ENCODE measurements at places on chromosomes 11 and 22.
A peak's percentile ranks its signal among the peaks of the same experiment; 100 is the strongest.

GRCh38 chr11:43758927-43759326, 78.4 kb downstream of the HSD17B12 start:
- no peak overlapping the region for H3K4me3 ChIP-seq
- H3K27me3 ChIP-seq, result no peaks in the 10 kb centered on the region
- no peaks in the 10 kb centered on the region for H3K36me3 ChIP-seq
- no peak for DNase-seq

DNA sequence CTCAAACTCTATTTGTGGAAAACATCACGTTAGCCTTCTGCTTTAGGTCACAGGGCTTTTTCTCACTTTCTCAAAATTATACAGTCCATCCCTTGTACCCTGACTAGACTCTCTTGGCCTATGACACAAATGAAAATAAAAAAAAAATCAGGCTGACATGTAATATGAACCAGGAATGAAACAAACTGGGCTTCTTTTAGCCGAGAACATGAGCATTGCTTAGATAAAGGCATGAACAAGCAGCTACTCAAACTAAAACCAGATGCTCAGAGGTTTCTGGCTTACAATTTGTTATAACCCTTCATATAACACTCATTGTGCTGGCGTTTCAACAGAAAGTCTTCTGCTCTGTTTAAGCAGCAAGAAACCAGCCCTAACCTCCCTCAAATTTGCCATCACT, 265.5 kb upstream of the NARS2 start:
- peak overlapping the region; percentile 84 for H3K27ac ChIP-seq
- H3K27me3 ChIP-seq, result no peaks in the 10 kb centered on the region
- H3K4me1 ChIP-seq, result peaks cover 10% of the 10 kb centered on the region
- H3K36me3 ChIP-seq, result no peaks in the 10 kb centered on the region

DNA sequence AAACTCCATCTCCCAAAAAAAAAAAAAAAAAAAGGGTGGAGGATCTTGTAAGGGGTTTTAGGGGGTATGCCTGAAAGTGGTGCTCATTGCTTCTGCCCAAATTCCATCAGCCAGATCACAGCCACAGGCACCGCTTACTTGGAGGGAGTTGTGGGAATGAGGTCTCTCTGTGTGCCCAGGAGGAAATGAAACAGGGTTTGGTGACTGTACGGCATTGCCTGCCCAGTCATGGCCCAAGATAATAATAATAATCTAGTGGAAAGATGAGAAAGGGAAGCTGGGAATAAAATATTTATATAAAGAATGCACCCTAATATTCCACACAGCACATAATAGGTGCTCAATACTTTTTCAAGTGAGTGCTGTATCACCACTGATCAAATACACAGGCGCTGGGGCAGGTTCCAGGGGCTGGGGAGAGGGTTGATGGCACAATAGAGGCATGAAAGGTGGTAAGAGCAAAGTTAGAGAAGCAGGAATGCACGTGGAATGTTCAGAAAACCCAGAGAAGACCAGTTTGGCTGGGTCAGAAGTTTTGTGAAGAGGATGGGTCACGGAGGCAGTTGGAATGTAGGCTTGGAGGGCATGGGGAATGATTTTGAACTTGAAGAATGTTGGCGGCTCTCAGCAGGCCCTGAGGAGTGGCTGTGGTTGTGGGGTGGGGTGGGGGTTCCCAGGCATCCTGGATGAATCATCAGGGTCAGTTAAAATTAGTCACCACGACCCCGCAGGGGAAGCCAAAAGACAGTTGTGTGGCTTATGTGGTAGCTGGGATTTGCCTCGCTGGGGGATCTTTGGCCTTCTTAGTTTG, 12.5 kb upstream of the MB start:
- H3K36me3 ChIP-seq, result no peaks in the 10 kb centered on the region
- no peaks in the 10 kb centered on the region for H3K27me3 ChIP-seq
- no peaks in the 10 kb centered on the region for H3K4me1 ChIP-seq
- H3K27ac ChIP-seq, result peak overlapping the region; percentile 60
- peak; percentile 69 for DNase-seq
- H3K4me3 ChIP-seq, result no peak overlapping the region

GRCh38 chr11:134359646-134360045, 27.9 kb downstream of the GLB1L2 start:
- no peaks in the 10 kb centered on the region for H3K27me3 ChIP-seq
- no peaks in the 10 kb centered on the region for H3K36me3 ChIP-seq
- no peak overlapping the region for H3K4me3 ChIP-seq
- no peak overlapping the region for H3K27ac ChIP-seq

DNA sequence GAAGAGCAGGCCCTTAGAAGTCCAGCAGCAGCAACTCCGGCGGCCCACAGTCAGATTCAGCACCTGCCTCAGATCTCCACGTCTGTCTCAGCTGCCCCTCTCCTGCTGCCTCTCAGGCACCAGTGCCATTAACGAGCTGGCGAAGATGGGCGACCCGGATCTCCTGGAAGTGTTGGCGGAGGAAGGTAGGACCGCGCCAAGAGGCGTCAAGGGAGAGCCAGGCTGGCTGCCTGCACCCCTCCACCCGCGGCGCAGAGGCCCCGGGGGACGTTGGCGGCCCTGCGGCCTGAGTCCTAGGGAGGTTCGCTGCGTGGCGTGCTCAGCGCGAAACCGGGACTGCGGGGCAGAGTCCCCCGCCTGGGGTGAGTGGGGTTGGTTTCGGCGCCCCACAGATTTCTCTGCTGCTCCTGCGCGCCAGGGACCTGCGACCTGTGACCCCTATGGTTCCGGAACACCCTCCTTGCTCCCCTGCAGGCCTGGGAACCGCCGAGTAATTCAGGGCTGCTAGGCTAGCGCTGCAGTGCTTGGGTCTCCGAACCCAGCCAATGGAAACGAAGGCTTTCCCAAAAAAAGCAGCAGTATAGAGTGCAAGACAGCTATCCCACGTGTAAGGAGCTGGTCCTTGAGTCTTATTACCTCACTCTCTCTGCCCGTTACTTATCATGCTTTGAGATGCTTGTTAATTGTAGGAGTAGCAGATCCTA, 615 bp downstream of the ANO5 start:
- no peaks in the 10 kb centered on the region for H3K27me3 ChIP-seq
- H3K4me3 ChIP-seq, result peak overlapping the region; percentile 91
- peak overlapping the region; percentile 33 for H3K27ac ChIP-seq
- no peaks in the 10 kb centered on the region for H3K4me1 ChIP-seq

- H3K4me1 ChIP-seq, result no peaks in the 10 kb centered on the region
- no peak for DNase-seq
- H3K27me3 ChIP-seq, result no peaks in the 10 kb centered on the region
These were observed 28.4 kb upstream of the RAB38 start for GRCh38 chr11:88203604-88204003.

DNA sequence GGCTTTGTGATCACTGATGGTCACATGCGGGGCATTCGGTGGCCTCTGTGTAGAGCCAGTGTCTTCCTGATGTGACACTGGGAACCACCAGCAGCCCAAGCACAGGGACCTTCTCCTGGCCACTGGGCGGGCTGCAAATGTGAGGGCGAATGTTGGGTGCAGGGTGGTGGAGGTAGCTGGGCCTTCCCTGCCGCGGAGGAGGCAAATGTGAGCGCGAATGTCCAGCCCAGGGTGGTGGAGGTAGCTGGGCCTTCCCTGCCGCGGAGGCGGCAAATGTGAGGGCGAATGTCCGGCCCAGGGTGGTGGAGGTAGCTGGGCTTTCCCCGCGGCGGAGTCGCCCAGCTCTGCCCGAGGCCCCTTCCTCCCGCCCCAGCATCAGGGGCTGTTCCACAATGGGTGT, 23.3 kb downstream of the PTDSS2 start:
- peaks cover 8% of the 10 kb centered on the region for H3K4me1 ChIP-seq
- no peaks in the 10 kb centered on the region for H3K36me3 ChIP-seq
- no peak overlapping the region for H3K4me3 ChIP-seq

Data from hepatocyte (in vitro differentiated cells).